Hematopoietic multipotent progenitor cell treated with erythropoietin and hydrocortisone succinate and interleukin-3 and kit ligand, for 4 days (in vitro differentiated cells): ENCODE measurements at places on chromosomes 2 and 18.
A peak's percentile ranks its signal among the peaks of the same experiment; 100 is the strongest.

DNA sequence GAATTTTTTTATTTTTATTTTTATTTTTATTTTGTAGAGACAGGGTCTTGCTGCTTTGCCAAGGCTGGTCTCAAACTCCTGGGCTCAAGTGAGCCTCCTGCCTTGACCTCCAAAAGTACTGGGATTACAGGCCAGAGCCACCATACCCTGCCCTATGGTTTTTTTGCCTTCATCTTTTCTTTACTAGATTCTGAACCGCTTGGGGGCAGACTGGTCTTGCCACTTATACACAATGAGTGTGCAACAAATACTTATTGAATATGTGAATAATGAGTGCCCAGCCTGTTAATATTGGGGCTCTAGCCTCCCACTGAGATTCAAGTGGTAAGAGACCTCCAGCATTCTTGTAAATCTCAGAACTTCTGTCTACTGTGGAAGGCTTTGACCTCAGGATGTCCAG lies 3.9 kb downstream of the NCK2 start:
- DNase-seq: peak; percentile 24

- no peak for DNase-seq
Observed at GRCh38 chr2:10490806-10491291, 42.7 kb upstream of the ODC1 start.

- no peak for DNase-seq
Observed at GRCh38 chr18:56565046-56565445, 73.3 kb downstream of the TXNL1 start.

- no peak for DNase-seq
Observed at GRCh38 chr2:78817430-78817829, 208.1 kb upstream of the REG3G start.

GRCh38 chr2:151260573-151261230 lies 961 bp downstream of the RBM43 start:
- DNase-seq: peak; percentile 77

GRCh38 chr2:230930149-230930780 lies 5.2 kb upstream of the GPR55 start:
- no peak for DNase-seq

GRCh38 chr2:221450280-221450679 lies 121.8 kb downstream of the EPHA4 start:
- DNase-seq: no peak

GRCh38 chr2:130836501-130837174 lies at the start of gene ARHGEF4:
Gene ARHGEF4 (plus strand): TSS chr2:130836914. CDS start chr2:130836954, 40 bp downstream.
- DNase-seq: peak; percentile 37

DNA sequence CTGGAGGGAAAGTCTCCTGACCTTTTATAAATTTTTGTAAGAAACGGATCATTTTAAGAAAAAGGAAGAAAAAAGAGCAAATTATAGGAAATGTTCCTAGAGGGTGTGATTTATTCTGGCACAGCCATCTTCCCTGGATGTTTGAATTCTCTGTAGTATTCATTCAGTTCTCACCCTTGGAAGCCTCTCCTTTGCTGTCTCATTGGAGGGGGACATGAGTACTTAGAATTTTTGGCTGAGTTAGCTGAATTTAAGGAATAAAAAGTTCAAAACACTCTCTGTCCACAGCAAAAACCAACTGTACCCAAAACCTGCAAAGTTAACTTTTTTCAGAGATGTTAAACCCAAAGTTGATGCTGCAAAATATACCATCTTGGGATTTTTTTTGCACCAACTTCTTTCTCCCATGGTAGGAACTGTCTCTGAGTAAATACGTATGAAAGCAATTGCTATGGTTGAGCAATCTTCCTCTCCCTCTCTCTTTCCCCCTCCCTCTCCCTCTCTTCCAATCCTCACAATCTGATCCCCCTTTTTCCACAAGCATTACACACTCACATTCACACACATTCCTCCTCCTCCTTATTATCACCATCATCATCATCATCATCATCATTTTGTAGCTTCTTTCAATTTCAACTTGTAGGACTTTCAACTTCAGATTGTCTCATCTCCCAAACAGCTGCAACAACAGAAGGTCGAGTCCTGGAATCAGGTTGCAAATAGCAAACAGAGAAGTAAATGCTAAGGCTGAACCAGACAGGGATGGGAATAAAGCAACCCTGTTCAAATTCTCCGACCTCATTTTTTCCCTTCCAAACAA lies 183.7 kb downstream of the GFPT1 start:
- no peak for DNase-seq

DNA sequence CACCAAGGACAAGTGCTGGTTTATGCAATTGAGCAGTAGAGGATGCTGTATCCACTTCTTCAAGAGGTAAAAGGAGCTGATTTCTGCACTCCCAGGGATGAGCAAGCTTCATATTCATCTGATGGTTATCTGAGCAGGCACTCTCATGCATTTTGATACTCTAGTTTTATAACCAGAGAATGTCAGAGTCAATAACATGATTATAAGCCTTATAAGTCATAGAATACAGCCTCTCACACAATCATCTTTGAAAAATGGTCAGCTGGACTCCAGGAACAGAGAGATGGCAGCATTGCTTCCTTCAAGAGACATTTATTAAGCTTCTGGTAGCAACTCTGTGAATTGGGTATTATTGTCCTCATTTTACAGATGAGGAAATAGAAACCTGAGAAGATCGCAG lies 167.1 kb downstream of the SLC8A1 start:
- DNase-seq: no peak

- DNase-seq: no peak
Observed at GRCh38 chr18:73893880-73894279, 253.8 kb downstream of the FBXO15 start.

DNA sequence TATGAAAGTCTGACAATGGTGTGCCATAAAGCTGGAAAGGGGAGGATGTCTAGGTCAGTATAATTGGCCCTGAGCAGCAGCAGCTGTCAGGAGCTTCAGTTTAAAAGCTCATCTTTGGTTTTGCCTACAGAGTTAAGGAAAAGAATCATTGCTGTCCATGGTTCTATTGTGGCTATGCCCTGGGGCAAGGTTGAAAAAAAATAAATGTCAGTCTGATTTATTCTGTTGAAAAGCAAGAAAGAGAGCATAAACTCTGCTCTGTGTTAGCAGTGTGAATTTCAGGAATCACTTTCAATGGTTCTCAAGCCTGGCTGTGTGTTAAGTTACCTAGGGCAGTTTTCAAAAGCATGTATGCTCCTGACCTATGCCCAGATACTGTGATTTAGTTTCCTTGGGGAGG lies 446.7 kb downstream of the SETBP1 start:
- DNase-seq: no peak

DNA sequence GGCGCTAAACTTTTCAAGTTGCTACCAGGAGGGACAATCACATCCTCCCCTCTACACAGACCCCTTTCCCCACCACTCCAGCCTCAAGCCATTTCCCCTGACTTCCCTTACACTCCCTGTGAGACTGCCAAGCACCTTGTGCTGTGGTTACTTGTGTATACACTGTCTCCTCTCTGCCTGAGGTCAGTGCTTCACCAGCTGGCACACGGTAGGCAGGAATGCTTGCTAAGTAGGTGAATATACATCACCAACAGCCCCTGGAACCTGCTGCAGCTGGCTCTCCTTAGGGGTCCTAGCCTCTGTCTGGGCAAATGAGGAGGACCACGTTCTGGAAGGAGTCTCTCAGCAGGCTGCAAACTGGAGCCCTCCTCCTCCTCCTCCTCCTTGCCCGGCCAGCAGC lies 38.3 kb upstream of the ACAA2 start:
- no peak for DNase-seq

DNA sequence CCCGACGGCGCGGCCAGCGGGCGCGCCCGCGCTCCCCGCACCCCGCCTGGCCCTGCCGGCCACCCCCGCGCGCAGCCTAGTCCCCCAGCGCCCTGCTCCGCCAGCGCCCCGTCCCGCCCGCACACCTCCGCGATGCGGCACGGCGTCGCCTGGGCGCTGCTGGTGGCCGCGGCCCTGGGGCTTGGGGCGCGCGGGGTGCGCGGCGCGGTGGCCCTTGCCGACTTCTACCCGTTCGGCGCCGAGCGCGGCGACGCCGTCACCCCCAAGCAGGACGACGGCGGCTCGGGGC lies 232 bp downstream of the SNED1 start:
- no peak for DNase-seq

- no peak for DNase-seq
Observed at GRCh38 chr18:54750350-54750749, 77.9 kb upstream of the RAB27B start.

- no peak for DNase-seq
Observed at GRCh38 chr2:175743011-175743410, 259.1 kb downstream of the LNPK start.

GRCh38 chr2:15988733-15989132 lies 48.4 kb downstream of the MYCN start:
- DNase-seq: no peak

DNA sequence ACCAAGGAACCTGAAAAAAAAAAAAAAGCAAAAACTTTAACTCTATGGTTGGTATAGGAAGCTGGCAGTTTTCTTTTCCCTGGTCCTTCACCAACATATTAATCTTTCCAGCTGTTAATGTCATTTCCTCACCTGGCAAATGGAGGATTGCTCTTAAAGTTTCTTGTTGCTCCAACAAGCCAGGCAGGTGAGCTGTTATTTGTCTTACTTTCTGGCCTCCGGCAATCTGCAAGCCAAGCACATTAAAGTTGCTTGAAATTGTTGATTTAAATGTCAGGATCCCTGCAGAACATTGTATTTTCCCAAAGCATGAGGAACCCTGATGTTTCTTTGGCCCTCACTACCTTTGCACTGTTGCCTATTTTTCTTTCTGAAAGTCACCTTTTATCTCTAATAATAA lies 664.9 kb downstream of the METTL4 start:
- no peak for DNase-seq

DNA sequence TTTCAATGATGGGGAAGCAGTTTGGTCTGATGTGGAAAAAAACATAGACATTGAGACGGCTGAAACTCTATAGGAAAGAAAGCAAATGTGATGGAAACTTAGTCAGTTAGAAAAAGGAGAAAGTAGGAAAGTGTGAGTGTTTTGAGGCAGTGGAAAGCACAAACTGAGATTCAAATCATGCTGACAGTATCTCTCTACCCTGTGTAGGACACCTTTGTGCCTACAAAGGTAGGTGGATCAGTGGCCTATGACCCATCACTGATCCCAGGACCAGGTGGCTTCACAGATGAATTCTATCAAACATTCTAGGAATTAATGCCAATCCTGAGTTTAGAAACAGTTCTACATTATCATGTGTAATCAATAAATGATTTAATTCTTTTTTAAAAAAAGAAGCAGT lies 57.1 kb downstream of the CD226 start:
- DNase-seq: no peak

GRCh38 chr2:223050900-223051504 lies 988 bp upstream of the KCNE4 start:
- DNase-seq: no peak

- DNase-seq: no peak
Observed at GRCh38 chr2:240252191-240252871, 111.9 kb upstream of the OTOS start.

DNA sequence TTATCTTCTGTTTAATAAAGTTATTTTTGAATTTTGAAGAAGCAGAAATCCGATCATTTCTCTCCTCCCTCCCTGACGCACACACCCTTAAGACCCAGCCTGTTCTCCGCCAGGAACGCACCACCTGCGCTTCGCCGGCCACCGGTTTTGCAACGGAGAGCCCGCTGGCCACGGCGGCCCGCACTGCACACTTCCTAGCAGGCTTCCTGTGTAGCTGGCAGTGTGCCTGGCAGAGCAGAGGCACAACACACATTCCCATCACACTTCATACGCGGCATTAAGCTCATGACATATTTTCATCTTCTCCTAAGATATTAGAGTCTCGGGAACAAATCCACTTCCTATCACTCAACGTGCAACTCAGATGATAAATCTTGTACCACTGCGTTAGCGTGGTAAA lies 148.0 kb downstream of the HDAC4 start:
- DNase-seq: peak; percentile 65

DNA sequence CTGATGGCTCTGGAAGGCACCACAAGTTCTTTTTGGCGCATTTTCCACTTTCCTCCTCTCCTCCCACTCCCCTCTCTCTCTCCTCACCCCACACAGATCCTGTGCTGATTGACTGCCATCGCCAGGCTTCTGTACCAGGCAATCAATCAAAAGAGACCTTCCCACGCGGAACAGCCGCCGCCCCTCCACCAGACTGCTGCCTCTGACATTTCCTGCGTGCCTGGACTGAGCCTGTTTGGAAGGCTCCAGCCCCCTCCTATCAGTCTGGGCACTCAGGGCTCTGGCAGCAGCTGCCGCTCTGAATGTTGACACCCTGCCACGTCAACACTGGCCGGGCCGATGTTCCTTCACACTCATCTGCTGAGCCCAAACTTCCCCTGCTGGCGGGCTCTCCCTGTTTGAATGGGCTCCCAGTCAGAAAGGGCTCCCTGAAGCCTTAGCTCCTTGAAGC lies 467.7 kb downstream of the EPHA4 start:
- peak; percentile 51 for DNase-seq

- DNase-seq: no peak
Observed at GRCh38 chr2:76461431-76461830, 750.7 kb upstream of the GCFC2 start.

GRCh38 chr2:74093840-74094239 lies 53.9 kb downstream of the BOLA3 start:
- no peak for DNase-seq

GRCh38 chr2:141911485-141912066 lies 219.2 kb downstream of the LRP1B start:
- peak; percentile 54 for DNase-seq

DNA sequence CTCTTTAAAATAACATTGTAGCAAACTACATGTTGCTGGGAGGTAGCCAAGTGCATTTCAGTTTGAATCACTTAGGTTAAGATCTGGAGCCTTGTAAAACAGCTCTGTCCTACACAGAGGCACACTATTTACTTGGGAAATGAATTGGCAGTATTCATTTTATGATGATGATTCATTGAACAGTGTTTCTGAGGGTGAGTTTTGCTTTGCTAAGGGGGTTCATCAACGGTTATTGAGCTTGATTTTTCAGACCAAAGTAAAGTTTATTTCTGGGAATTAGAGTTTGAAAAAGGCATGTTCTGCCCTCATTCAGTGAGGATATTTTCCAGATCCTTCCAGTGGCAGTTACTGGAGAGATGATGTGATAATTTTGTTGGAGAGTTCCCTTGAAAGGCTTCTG lies 55.6 kb downstream of the CCDC85A start:
- DNase-seq: no peak

DNA sequence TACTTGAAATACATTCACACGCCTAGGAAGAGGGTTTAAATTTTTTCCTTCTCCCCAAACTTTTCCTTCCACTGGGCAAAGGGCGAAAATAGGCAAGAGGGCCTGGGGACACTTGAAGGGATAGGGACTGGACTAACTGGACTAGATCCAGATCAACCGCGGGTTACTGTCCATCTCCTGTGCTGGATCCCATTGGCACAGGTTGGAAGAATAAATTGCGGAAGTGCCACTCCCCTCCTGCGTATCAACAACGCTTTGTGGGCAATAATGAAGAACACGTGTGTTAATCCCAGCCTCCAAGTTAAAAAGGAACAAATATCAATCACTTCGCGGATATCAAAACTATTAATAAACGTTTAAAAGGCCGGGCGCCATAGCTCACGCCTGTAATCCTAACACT lies 1.7 kb upstream of the FZD5 start:
- no peak for DNase-seq
